ENCODE measurements at places on chromosomes 11 and 22. TPM values are rescaled to one million over a fixed set of nuclear protein-coding genes. Genes with fewer than 3 reads are reported as not detected.

Gene MYOD1
- not detected for total RNA-seq

Gene NAV2
- total RNA-seq = 47.3 TPM

Gene SULT4A1
- total RNA-seq = 1.8 TPM

Gene CLMP
- 34.4 TPM for total RNA-seq

Gene BTBD18
- not detected for total RNA-seq

Gene FLRT1
- 0.13 TPM for total RNA-seq

Gene ANO5
- total RNA-seq = 5.2 TPM

Gene PRR5L
- total RNA-seq = 32.9 TPM

- no peak for DNase-seq
Measured at GRCh38 chr22:38030311-38031133, 26.7 kb upstream of the PICK1 start.

GRCh38 chr11:14764579-14765527 lies 121.2 kb downstream of the PDE3B start:
- DNase-seq = no peak

DNA sequence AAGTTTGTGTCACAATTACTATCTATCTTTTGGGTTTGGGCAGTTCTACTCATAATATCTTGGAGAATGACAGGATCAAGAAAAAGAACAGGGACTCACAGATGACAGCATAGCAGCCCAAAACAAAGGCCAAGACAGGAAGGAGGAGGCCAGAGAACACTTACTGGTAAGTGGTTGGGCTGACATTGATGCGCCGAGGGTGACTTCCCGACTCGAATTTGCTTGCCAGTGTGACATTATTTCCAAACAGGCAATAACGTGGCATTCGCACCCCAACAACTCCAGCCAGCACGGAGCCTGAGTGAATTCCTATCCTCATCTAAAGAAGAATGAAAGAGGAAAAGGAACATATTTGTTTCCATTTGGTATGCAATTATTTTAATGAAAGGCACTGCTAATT lies 309.9 kb downstream of the GUCY1A2 start:
- DNase-seq = no peak

GRCh38 chr11:45920531-45921477 lies 1.7 kb upstream of the LARGE2 start:
- DNase-seq = no peak

GRCh38 chr11:86249307-86250098 lies 5.0 kb downstream of the EED start:
- DNase-seq = no peak

DNA sequence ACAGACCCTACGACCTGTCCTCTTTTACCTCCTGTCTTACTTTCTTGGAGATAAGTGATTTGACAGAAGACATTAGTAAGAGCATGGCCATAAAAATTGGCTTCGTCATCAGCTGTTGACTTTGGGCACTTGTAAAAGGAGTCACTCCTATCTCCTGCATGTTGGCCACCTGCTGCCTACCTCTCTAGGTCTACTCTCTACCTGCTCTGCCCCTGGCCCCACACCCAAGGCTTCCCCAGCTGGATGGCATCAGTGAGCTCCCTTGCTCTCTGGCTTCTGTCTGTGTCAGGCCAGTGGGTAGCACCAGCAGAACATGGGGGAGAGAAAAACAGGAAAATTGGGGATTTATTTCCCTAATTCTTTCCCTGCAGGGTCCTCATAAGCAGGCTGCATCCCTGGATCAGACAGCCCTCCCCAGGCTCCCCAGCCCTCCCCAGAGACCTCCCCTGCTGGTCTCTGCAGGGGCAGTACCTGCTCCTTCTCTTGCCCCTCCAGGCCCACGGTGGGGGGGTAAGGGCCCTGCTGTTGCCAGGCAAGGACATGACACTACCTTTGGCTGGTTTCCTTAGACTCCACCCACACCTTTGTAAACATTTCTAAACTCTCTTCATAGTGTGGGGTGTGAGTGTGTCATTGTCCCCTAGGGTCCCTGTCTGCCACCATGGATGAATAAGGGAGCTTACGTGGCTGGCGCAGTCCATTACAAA lies 157.0 kb upstream of the NECTIN1 start:
- no peak for DNase-seq

DNA sequence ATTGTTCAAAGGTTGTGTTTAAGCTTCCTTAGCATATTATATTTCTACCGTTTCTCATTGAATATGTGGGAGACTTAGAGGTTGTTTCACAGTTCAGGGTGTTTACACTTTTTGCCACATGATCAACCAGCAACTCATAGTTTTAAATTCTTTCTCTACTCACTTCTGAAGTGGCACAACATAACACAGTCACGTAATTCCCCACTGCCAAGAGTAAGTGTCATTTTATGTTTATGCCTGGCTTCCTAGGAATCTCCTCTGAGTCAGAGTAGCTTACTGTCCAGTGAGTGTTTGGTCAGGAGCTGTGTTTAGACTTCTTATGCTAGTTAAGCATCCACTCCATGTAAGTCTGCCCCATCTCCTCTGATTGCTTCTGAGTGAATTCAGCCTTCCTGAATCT lies 520.8 kb upstream of the KIRREL3 start:
- no peak for DNase-seq

DNA sequence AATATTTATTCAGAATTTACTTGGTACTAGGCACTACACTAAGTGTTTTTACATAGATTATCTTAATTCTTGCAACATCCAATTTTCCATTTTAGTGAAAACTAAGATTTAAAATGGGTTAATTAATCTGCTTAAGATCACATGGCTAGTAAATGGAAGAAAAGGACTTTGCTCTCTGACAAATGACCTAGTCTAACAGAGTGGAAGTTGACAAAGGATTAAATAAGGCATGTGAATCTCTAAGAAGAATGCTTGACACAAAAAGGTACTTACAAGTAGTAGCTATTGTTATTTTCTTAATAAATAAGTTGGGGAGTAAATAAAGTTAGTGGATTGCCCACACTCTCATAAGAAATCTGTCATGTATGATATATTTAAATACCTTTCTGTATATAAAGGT lies 584.8 kb downstream of the DLG2 start:
- no peak for DNase-seq

- no peak for DNase-seq
Measured at GRCh38 chr11:117877120-117877784, 794 bp upstream of the FXYD6 start.

GRCh38 chr11:68202165-68202564 lies 10.9 kb downstream of the KMT5B start:
- peak; percentile 23 for DNase-seq

DNA sequence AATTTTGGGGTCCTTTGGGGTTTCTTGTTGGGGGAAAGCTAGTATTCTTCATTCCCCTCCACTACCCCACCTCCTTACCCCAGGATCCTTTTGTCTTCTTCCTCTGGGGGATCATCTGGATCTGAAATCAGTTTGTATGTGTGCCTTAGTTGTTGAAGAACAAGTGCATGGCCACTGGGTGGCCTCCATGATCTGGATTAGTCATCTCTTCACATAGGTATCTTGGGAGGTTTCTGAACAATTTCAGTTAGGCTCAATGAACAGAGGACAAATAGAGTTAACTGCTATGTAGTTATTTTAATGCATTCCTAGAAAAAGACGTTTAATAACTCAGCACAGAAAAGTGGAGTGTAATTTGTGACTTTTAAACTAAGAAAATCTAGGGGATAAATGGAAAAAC lies 7.1 kb upstream of the VWA5A start:
- DNase-seq = no peak

- DNase-seq = no peak
Measured at GRCh38 chr11:3195251-3196160, 23.1 kb downstream of the MRGPRG start.

DNA sequence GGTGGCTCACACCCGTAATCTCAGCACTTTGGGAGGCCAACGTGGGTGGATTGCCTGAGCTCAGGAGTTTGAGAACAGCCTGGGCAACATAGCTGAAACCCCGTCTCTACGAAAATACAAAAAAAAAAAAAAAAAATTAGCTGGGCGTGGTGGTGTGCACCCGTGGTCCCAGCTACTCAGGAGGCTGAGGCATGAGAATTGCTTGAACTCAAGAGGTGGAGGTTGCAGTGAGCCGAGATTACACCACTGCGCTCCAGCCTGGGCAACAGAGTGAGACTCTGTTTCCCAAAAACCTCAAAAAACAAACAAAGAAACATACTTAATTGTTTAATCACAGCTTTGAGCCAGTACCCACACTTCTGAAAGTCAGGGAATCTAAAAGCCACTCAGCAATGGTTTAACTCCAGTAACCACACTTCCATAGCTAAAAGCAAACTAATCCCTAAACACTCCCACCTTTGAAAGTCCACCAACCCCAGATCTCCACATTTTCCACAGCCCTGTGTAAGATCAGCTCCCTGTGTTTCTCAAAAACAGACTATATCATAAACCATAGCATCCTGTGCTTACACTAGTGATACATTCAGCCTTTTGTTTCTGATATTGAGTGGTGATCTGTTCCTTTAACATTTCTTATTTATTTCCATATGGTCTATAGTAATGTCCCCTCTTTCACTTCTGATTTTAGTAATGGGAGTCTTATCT lies 4.9 kb upstream of the OR2AT4 start:
- DNase-seq = no peak

GRCh38 chr11:74262725-74263124 lies 48.7 kb downstream of the P4HA3 start:
- DNase-seq = no peak

- DNase-seq = peak; percentile 70
Measured at GRCh38 chr11:65524014-65524740, 706 bp upstream of the SCYL1 start.

DNA sequence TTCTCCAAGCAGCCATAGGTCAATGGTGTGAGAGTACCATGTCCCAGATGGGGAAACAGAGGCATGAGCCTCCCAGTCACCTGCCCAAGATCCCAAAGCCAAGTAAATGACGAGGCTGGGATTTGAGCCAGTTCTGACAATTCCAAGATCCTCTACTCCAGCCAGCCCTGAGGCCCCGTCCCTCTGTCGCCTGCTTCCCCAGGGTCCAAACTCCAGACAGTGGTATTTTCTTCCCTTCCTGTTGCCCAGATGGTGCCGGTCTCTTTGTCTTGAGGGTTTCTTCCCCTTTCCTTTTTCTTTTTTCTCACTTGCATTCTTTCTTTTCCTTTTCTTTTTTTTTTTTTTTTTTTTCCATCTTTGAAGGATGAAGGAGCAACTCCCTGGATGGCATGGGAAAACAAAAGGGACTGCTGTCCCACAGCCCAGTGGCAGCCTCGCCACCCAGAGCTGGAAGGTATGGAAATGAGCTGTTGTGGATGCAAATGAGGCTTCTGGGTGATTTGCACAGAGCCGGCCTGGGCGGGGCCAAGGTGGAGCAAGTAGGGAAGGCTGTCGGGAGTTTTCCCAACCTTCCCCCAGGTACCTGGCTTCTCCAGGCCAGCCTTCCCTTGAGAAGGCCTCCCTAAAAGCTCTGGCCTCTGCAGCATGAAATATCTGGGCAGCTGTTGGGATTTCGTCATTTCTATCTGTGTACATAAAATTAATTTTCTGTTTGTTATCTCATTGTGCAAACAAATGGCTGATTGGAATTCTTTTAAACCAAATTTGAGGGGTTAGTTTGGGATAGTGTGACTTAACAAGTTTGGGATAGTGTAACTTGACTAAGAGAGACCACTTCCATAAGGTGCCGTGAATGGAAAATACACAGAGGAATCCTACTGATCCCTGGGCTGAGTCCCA lies 146.8 kb downstream of the MN1 start:
- no peak for DNase-seq

GRCh38 chr22:28146401-28147314 lies 227.6 kb upstream of the PITPNB start:
- DNase-seq = no peak

- DNase-seq = no peak
Measured at GRCh38 chr11:86179646-86180064, 64.9 kb upstream of the EED start.

- no peak for DNase-seq
Measured at GRCh38 chr11:112615891-112616290, 345.3 kb upstream of the NCAM1 start.

DNA sequence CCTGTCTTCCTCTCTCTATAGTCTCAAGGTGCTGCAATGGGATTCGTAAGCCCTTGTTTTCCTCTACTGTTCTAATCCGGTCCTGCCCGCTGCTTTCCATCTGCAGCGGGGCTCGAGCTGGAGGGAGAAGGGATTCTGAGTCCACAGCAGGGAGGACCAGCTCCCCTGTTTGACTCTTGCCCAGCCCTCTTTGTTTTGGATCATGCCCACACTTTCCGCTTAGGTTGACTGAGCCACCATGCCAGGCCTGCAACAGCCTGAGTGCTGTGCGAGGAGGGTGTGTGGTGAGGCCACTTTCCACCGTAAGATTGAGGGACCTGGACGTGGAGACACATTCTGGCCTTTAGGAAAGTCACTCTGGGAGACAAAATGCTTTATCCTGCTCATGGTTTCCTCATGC lies 58.3 kb downstream of the CEP164 start:
- no peak for DNase-seq

DNA sequence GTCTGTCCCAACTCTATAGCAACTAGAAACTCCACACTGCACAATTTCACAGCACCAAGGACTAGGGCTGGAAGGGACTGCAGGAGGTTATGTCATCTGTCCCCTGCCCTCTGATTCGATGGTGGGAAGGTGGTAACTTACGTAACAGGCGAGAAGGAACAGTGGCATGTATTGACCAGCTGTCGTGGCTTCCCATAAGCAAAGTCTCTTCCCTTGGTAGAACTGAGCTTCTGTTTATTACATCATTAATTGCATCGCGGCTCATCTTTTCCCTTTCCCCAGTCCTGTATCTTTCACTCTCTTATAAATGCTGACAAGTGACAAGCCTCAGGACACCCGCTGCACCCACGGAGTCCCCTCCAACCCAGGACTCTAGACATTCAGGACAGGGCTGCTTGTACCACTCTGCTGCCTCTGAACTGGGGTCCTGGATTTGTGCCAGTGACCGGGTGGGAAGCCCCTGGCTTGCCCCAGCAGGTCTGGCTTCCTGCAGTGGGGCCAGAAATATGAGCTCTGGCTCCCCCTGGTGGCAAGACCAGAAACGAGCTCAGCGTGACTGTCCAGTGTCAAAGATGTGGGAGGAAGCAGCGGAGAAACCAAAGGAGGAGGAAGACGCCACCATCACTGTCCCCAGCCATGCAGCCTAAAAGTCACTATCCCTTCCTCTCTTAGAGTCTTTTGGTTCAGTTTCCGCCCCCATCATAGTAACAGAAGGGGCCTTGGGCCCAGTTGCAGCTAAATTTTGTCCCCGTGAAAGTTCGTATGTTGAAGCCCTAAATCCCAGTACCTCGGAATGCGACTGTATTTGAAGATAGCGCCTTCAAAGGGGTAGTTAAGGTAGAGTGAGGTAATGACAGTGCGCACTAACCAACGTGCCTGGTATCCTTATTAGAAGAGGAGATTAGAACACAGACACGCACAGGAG lies 84.5 kb downstream of the ISX start:
- peak; percentile 67 for DNase-seq

DNA sequence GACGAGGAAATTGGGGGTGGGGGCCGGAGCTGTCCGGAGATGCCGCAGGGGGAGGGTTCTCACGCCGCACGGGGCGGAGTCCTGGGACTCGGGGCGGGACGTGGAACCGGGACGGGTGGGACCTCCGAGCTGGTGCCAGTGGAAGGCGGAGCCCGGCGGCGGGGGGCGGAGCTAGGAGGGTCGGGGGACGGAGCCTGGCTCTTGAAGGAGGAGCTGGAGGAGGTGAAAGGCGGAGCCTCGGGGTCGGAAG lies 271 bp downstream of the FKBP2 start:
- DNase-seq = peak; percentile 100

Measured in ureter (tissue), 1 donor.